Activated T-helper 1 cell treated with anti-CD3 and anti-CD28 coated beads, Interleukin-2, amount 50 U/mL, for 16 hours (primary cell): ENCODE measurements at places on chromosomes 7 and 10.

- DNase-seq: no peak
Measured at GRCh38 chr7:30434140-30434799, 44.3 kb downstream of the NOD1 start.

- no peak for DNase-seq
Measured at GRCh38 chr10:24456322-24456721, 247.4 kb downstream of the KIAA1217 start.

DNA sequence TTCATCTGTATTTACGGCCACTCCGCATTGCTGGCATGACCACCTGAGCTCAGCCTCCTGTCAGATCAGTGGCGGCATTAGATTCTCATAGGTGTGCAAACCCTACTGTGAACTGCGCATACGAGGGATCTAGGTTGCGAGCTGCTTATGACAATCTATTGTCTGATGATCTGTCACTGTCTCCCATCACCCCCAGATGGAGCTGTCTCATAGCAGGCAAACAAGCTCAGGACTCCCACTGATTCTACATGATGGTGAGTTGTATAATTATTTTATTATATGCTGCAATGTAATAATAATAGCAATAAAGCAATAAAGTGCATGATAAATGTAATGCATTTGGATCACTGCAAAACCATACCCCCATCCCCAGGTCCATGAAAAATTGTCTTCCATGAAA lies 1172.9 kb upstream of the AUTS2 start:
- DNase-seq: no peak

- DNase-seq: no peak
Measured at GRCh38 chr10:84715911-84716310, 387.5 kb downstream of the CCSER2 start.

DNA sequence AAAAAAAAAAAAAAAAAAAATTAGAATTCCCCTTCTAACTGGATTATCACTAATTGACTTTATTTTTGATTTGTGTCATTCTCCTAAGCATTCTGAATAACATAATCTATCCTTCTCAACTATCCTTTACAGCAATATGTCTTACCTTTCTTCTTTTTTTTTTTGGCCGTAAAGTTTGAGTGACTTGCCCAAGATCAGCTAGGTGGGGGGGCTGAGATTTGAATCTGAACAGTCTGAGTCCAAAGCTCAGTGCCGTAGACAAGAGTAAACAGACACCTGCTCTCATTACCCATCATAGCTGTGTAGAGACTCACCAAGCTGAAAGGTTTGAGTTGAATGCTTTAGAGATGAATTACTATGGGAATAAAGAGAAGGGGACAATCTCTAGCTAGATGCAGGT lies 192.1 kb downstream of the SORCS1 start:
- no peak for DNase-seq

- no peak for DNase-seq
Measured at GRCh38 chr10:6382081-6382480, 179.3 kb downstream of the PFKFB3 start.

GRCh38 chr10:14429043-14429700 lies 98.4 kb upstream of the FRMD4A start:
- DNase-seq: no peak

- no peak for DNase-seq
Measured at GRCh38 chr10:3869036-3869435, 84.0 kb upstream of the KLF6 start.

DNA sequence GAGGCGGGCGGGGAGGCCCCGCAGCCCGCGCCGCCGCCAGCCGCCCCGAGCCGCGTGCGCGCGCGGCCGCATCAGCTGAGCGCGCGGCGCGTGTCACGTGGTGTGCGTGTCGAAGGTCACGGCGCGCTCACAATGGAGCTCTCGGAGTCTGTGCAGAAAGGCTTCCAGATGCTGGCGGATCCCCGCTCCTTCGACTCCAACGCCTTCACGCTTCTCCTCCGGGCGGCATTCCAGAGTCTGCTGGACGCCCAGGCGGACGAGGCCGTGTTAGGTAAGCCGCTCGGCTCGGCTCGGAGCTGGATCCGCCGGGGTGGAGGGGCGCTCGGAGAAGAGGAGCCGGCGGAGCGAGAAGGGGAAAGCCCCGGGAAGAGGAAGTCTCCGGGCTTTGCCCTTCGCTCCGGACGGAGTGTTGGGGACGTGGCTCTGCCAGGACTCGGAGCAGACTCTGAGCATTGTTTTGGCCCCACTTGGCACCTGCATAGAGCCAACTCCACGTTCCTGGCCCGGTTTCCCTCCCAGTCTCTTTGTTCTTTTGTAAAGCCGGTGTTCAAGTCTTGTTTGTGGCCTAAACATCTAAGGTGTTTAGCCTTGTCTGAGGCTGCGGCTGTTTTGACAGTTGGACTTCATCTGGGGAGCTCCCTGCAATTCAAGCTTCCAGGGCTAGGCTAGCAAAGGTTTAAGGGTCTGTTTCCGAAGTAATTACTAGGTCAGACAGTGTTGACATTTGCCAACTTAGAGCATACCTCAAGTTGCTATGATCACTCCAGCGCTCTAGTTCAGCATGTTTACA lies at the start of gene COMMD3:
Gene COMMD3, plus strand, starts transcription at position 103 of the 790 bp plus-strand sequence. Its CDS starts 30 bp downstream, at position 133.
- peak; percentile 62 for DNase-seq

GRCh38 chr7:26857506-26858240 lies 6.7 kb downstream of the SKAP2 start:
- DNase-seq: no peak

DNA sequence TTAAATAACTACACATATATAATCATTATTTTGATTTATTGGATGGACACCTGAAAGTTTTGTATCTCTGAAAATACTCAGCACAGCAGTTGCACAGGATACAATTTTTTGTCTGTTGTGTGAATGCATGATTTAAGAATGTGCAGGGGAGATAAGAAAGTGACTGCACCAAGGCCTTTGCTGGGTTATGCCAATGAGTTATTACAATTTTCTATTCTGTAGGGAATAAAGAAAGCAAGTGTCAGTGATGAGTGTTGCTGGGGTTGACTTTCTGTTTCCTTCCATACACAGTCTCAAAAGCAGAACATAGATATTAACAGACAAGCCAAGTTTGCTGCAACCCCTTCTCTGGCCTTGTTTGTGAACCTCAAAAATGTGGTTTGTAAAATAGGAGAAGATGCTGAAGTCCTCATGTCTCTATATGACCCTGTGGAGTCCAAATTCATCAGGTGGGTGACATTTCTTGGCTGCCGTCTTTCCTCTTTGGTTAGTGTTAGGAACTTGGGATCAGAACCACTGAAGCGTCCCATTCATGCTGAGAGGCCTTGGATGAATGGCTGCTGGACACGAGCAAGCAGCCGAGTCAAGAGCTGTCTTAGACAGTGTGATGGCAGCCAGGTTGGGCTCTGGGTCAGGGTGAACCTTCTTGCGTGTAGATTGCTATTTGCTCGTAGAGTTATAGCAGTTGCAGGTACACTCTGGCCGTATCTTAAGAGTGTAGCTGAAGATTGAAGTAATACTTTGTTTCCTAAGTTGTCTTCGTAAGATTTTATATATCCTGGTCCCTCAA lies 92.8 kb downstream of the DOCK1 start:
- no peak for DNase-seq

DNA sequence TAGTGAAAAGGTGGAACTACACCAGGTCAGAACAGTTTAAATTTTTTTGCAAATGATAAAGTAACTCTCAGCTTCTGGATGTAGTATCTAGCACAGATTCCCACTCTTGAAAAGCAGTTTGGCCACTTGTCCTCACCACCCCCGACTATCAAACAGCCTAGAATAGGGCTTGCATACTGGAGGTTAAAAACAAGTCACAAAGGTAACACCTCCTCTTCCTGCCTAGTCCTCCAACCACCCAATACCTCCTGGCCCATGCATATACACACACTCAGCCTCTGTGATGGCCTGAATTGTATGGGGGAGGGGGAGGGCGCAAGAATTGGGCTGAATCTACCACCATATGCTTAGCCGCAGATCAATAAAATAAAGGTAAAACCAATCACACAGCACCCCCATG lies 5.7 kb downstream of the SKAP2 start:
- no peak for DNase-seq

DNA sequence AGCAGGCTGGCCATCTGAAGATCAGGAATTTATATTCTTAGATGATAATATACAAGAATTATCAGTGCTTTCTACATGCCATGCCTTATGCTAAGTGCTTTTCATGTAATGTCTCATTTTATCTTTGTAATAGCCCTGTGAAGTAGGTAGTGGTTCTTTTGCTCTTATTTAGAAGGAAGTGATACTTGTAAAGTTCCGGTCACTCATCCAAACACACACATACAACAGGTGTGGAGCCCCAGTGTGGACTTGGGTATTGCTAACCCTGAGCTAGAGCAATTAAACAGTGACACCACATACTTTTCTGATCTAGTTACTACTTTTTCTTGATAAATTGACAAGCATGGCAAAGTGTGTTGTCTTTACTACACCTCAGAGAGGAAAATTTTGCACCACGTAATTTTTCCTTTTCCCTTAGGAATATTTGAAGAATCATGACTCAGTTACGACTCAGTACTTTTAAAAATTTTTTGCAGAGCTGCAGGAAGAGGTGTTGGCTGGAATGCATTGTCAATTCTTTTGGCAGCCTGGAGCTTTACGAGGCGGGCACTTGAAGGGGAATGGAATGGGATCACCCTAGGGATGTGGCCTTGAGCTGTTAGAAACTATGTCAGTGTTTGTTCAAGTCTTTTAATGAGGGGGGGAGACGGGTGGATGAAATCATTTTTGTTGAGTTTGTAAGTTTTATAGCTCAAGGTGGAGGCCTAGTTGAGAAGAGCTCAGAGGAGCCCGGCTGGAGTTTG lies 212.5 kb upstream of the CELF2 start:
- DNase-seq: no peak

- DNase-seq: no peak
Measured at GRCh38 chr10:43585981-43586729, 11.7 kb upstream of the ZNF239 start.

DNA sequence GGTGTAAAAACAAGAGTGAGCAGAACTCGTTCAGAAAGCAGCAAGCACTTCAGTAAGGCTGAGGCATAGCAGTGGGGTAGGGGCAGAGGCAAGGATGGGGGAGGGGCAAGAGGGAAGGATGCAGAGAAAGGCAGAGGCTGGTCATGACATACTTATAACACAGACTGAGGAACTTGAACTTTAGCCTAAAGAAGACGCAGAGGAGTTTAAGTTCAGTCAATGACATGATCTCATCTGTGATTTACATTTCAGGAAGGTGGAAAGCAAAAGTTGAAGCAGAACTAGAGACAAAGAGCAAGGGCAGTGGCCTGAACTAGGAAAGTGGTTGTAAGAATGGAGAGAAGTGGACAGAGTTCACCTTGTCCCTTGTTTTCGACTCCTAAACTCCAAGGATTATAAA lies 15.8 kb downstream of the MACC1 start:
- DNase-seq: no peak

GRCh38 chr10:57948796-57949195 lies 318.9 kb downstream of the IPMK start:
- DNase-seq: no peak

GRCh38 chr10:117007080-117007479 lies 2.1 kb upstream of the SHTN1 start:
- no peak for DNase-seq

DNA sequence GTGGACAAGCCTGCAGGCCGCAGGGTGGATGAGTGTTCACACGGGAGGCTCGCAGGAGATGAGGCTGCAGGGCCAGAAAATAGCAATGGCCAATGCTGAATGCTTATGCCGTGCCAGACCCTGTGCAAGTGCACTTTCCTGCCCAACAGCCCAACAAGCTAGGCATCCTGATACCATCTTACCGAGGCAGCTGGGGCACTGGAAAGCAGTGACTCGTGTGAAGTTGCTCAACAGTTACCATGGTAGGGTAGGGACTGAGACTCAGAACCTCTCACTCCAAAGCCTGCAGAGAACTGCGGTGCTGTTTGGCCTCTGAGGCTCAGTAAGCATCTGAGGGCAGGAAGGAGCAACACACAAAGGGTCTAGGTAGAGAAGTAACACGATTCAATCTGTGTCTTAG lies 43.7 kb downstream of the JAZF1 start:
- no peak for DNase-seq

DNA sequence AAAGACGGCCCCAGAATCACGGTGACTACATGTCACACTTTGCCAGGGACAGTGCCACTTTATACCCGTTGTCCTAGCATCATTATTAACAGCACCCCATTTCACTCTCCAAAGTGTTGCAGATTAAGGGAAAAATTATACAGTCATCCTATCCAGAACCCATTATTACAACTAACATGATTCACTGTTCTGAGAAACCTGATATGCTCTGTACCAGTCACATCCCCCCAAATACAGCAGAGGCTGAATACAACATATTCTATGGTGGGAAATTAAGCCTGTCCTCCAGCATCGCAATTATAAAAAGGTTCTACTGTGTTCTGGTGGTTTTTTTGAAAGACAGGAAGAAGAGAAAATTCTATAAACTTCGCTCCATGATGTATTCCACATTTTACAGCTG lies 162.1 kb downstream of the JAZF1 start:
- DNase-seq: no peak

- no peak for DNase-seq
Measured at GRCh38 chr7:89183712-89184111, 388.2 kb upstream of the TEX47 start.

DNA sequence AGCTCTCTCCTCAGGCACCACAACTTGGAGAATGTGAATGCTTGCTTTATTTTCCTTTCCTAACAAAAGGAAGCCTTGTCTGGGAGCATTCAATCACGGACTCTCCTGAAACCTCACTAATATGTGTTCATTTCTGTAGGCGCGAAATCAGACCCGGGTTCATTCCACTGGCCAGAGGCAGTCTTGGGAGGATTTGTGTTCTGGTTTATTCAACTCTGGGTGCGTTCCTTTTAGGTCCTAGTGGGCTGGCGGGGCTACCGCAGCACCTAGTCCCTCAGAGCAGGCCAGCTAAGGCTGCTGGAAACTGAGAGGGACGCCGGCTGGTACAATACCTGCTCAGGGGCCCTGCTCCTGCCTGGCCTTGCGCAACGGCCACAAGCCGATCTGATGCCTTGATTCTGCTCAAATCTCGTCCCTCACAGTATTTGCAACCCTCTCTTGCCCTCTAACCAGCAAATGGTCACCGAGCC lies 7.5 kb downstream of the HOXA4 start:
- DNase-seq: no peak

- DNase-seq: no peak
Measured at GRCh38 chr7:131250331-131250730, 77.3 kb upstream of the MKLN1 start.

GRCh38 chr7:88002617-88003016 lies 68.6 kb downstream of the ADAM22 start:
- DNase-seq: no peak

DNA sequence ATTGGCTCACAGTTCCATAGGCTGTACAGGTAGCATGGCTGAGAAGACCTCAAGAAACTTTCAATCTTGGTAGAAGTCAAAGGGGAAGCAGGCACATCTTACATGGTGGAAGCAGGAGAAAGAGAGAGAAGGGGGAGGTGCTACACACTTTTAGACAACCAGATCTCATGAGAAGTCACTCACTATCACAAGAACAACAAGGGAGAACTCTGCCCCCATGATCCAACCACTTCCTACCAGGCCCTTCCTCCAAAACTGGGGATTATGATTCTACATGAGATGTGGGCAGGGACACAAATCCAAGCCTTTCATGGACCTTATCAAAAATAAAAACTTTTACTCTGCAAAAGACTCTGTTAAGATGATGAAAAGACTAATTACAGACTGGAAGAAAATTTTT lies 183.2 kb upstream of the TRIM24 start:
- no peak for DNase-seq

- DNase-seq: no peak
Measured at GRCh38 chr10:86365346-86366032, 1.1 kb downstream of the GRID1 start.

GRCh38 chr7:130996205-130996832 lies 262.3 kb upstream of the KLF14 start:
- no peak for DNase-seq

GRCh38 chr7:27172823-27173510 lies 1.2 kb downstream of the HOXA10 start:
- DNase-seq: no peak
